ENCODE measurements at places on chromosomes 7 and 10. TPM values are rescaled to one million over a fixed set of nuclear protein-coding genes. Genes with fewer than 3 reads are reported as not detected.

The SPDYE8 gene
- total RNA-seq, result not detected

The ZPBP gene
- not detected for total RNA-seq

The NFE2L3 gene
- 30.5 TPM for total RNA-seq

The LIPJ gene
- not detected for total RNA-seq

The GRID2IP gene
- total RNA-seq, result not detected

The AOC1 gene
- total RNA-seq, result not detected

The ACBD7 gene
- total RNA-seq, result 3.7 TPM
